ENCODE measurements at places on chromosomes 6 and 20.

GRCh38 chr20:50930976-50931305, 296 bp downstream of the ADNP start:
- no peak for DNase-seq

DNA sequence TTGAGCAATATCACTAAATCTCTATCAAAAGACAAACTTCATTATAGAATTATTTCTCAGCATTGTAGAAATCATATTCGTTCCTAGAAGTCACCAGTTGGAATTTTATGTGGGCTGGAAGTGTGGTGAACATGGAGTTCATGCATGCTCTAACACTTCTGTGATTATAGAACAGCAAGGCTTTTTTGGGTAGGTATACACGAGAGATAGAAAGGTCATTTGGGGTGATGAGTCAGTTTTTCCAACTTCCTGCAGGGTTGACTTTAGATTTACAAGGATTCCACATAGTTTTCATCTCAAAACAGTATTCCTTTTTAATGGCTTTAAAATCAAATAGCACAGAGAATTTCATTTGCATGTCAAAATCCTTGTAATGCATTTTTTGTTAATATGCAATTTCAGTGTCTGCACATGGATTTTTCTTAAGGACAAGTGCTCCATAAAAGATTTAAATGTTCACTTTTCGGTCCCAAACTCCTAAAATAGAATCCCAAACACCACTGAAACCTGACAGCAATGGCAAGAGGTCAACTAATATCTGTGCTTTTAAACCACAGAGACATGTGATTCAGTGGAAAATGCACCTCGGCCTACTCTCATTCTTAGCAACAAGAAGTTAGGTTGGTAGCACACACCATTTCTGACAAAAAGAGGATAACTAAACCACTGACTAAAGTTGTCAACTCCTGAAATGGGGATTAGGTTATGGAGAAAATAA, 211.0 kb downstream of the MOXD1 start:
- DNase-seq = peak; percentile 73

GRCh38 chr6:144797881-144798589, 512.9 kb downstream of the UTRN start:
- DNase-seq = peak; percentile 74

- DNase-seq = no peak
These were observed 96.2 kb downstream of the ANKS1A start for GRCh38 chr6:34985236-34985635.

DNA sequence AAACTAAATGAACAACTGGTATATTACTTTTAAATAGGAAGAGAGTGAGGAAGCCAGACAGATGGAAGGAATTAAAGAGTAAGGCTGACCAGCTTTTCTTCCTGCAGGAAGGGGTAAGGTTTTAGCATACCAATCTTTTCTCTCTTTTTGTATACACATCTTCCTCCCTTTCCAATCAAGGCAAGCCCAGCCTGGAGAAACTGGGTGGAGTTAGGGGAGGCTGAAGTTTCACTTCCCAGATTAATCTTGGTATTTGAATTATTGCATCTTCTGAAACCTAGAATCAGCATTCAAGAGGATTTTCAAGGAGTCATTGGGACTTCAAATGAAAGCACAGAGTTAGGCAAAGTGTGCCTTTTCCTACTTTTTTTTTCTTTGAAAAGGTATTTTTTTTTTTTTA, 33.1 kb downstream of the TMEM14A start:
- no peak for DNase-seq

DNA sequence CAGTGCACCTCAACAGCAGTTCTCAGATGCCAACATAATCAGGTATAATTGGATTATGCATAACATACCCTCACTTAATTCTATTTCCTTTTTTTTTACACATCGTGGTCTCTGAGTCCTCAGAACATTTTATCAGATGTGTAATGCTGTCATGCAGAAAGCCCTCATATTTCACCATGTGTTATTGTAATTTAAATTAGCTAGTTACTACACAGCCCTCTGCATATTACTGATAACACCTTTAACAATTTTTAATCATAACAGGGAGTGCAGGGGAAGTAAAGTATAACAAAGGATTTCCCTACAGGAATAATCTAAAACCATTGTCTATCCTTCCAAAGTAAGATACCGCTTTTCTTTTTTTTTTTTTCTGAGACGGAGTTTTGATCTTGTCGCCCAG, 91.9 kb upstream of the CCDC28A start:
- DNase-seq = no peak

DNA sequence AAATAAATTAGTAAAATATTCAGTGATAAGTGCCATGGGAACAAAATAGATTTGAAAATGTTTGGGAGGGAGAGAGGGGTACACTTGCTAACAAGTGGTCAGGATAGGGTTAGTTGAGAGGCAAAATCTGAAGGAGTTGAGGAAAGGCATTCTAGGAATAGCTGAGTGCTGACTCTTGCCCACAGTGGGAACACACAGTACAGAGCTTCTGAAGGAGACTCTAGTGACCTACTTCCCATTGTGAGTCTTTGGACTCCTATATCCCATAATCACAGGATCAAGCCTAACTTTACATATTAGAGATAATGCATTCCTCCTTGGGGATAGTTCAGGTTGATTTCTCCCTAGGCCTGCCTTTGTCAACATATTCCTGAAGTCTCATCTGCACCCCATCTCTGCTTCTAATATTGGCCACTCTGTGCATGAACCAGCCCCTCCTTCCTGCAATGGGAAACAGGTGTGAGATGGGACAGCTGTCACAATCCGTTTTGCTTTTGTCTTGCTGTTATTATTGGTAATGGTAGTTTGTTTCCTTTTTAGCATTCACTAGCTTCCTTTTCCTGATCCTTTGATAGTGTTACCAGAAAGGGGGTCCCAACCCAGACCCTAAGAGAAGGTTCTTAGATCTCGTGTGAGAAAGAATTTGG, 2.6 kb upstream of the TRIM38 start:
- peak; percentile 53 for DNase-seq

DNA sequence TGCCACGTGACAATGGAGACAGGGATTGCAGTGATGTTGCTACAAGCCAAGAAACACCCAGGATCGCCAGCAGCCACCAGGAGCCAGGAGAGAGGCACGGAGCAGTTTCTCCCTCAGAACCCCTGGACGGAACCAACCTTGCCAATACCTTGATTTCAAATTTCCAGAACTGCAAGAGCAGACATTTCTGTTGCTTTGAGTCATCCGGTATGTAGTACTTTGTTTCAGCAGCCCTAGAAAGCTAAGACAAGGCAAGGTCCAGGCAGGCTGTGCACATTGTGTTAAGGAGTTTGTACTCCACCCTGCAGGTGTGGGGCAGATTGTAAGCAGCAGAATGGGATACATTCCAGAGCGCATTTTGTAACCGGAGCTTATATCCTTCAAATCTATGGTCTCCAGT, 48.3 kb downstream of the TRERF1 start:
- DNase-seq = peak; percentile 39

DNA sequence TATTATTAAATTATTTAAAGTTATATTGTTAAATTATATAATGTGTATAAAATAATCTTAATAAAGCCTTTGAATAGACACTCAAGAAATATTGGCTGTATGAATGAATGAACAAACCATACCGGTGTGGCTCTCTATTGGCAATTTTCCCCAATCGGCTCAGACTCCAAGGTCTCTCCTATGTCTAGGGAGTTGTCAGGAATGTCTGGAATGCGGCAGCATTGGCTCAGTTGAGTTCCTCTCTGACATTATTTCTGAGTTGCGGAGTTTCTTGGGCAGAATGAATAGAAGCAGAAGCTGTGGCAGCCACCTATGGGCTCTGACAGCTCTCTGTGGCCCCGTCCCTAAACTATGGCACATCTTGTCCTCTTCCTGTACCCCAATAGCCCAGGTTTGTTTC, 111.0 kb downstream of the SOBP start:
- DNase-seq = peak; percentile 75

DNA sequence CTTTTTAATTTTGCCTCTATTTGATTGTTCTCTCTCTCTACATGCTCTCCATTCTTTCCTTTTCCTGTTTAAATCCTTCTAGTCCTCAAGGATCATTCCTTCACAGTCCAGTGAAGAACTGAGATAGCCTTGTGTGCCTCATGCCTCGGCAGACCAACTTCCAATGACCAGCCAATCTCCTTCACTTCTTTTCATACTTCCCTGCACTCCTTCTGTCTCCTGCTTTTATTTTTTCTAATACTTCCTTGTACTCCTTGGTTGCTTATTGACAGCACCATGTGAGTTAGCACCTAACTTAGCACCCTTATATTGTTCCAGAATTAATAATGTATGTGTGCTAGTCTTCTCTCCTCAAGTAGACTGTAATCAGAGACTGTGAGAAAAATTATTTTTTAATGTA, 246.8 kb downstream of the ADGRG6 start:
- no peak for DNase-seq

GRCh38 chr6:39362487-39362865, 40.0 kb upstream of the KCNK16 start:
- no peak for DNase-seq
